AG20443 (cell line): ENCODE measurements at places on chromosomes 1 and 21.

GRCh38 chr1:33468011-33468410, 4.4 kb upstream of the ZSCAN20 start:
- no peak for DNase-seq

DNA sequence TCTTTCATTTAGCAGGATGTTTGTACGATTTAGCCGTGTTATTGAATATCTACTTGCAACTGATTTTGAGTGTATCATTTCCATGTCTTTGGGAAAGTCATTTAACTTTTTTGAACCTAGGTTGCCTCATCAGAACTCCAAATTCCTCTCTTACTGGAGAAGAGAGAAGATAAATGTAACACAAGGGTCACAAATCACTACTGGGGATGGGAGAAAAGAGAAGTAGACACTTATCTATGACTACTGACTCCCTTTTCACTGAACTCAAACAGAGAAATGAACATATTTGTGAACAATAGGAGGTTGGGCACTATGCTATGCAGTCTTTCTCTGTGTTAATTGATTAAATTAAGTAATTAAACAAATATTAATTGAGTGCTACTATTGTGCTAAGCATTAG, 42.2 kb downstream of the TENT5C start:
- DNase-seq = no peak

- no peak for DNase-seq
These were observed 195.5 kb downstream of the KCNH1 start for GRCh38 chr1:210938416-210938925.

- DNase-seq = no peak
These were observed 337.7 kb downstream of the SIPA1L2 start for GRCh38 chr1:232292239-232292638.

- DNase-seq = peak; percentile 53
These were observed 19.4 kb downstream of the CLIC6 start for GRCh38 chr21:34688145-34688544.

- DNase-seq = no peak
These were observed 6.5 kb upstream of the SEMA4A start for GRCh38 chr1:156146769-156147405.

DNA sequence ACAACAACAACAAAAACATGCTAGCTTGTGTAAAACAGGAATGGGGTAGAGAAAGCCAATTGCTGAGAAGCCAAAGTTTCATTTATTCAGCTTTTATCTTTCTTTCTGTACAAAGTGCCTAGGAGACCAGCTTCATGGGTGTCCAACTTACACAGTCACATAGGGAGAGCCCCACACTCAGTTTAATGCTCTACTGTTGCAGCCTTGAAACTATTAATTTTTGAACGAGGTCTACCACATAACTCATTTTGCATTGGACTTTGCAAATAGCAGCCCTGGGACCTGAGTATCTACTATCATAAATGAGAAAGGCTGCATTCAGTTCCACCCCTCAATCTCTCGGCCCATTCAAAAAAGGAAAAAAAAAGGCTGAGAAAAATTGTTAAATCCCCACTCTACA, 98.8 kb downstream of the ZNF644 start:
- DNase-seq = no peak

- DNase-seq = no peak
These were observed 341.0 kb downstream of the NTNG1 start for GRCh38 chr1:107481756-107482384.

GRCh38 chr1:240527086-240527485, 84.9 kb downstream of the GREM2 start:
- no peak for DNase-seq

GRCh38 chr1:177442584-177442983, 271.8 kb downstream of the BRINP2 start:
- DNase-seq = no peak

GRCh38 chr1:107309962-107310361, 169.1 kb downstream of the NTNG1 start:
- DNase-seq = no peak

- no peak for DNase-seq
These were observed 2.4 kb downstream of the ACTN2 start for GRCh38 chr1:236688705-236689104.

DNA sequence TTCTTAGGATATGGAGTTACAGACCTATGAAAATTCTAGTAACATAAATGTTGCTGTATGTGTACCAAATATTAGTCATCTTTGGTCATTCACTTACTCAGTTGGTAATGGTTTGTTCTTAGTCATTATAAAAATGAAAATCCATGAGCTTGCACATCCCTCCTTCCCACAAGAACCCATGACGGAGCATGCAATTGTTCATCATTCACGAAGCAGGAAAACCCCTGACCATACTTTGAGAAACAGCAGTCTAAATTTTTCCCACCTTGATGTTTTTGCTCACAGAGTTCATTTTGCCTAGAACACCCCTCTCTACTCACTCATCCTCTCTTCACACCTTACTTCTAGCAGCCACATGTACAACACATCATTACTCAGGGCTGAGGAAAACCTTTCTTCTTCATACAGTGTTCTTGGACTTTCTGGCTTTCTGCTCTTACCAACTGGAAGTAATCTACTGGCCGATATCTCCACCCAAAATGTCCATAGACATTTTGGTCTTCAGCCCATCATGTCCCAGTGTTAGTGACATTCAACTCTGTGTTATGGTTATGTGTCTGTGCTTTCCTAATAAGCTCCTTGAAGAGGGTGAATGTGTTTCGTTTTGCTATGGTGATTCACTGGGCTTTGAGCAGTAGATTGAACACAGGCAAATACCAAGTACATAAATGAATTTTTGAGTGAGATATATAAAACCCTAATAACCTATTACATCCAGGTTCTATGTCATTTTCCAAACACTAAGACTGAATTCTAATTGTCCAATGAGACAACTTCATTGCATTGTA, 189.9 kb downstream of the ZC3H11B start:
- DNase-seq = peak; percentile 25

GRCh38 chr1:241142493-241142892, 214.5 kb downstream of the RGS7 start:
- no peak for DNase-seq

GRCh38 chr1:64745181-64745985, 508 bp downstream of the RAVER2 start:
- DNase-seq = peak; percentile 49

- DNase-seq = no peak
These were observed 167.4 kb downstream of the PRDM16 start for GRCh38 chr1:3236361-3236760.

DNA sequence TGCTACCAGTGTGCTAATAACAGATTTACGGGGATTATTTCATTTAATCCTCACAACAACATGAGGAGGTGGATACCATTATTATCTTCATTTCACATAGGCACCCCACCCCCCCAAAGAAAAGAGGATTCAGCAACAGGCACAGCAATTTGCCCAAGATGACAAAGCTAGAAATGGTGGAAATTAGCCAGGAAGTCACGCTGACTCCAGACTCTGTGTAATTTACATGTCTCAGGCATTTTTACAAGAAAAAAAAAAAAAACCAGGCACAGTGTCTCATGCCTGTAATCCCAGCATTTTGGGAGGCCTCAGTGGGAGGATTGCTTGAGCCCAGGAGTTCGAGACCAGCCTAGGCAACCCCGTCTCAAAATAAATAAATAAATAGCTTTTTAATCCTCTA, 37.5 kb upstream of the PRDM2 start:
- peak; percentile 79 for DNase-seq

DNA sequence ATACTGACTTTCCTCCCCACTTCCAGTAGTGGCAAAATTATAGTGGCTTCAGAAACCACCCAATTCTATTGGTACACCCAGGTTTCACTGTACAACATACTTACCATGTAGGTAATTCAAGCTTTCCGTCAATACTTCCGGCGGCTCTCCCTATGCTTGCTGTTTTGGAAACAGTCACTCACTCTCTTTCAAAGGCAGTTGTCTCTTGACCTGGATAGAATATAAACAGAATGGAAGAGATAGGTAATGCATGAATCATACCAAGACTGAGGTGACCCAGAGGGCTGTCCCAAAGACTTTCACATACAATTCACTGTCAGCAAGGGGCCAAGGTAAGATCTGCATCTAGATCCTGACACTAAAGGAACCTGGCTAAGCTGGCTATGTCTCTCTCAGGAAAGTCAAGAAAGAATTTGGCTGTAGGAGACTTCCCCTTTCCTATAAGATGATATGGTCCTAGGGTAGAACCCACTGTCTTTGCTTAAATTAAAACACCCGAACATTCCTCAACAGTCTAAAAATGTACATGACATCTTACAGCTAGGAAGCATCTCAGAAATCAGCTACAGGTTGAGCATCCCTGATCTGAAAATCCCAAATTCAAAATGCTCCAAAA, 59.6 kb downstream of the LUZP1 start:
- no peak for DNase-seq

- no peak for DNase-seq
These were observed 27.5 kb downstream of the SLC9A1 start for GRCh38 chr1:27127419-27127818.

DNA sequence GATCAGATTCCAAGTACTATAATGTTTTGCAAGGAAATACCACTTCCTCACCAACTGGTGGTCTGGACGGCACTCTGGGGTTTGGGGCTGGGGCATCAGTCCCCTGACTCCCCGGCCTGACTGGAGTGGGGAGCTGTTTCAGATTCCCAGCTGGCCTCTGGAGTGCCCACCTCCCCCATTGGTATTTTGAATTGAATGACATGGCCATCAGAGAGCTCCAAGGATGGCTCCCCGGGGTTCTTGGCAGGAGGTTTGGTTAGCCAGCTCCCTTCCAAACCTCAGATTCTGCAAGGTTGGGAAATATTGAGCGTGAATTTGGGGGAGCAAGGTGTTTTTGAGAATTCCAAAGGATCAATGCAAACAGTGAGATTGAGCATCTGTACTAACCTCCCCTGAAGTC, 2.2 kb upstream of the INAVA start:
- DNase-seq = no peak

GRCh38 chr21:41769933-41770332, 3.1 kb upstream of the RIPK4 start:
- DNase-seq = no peak

DNA sequence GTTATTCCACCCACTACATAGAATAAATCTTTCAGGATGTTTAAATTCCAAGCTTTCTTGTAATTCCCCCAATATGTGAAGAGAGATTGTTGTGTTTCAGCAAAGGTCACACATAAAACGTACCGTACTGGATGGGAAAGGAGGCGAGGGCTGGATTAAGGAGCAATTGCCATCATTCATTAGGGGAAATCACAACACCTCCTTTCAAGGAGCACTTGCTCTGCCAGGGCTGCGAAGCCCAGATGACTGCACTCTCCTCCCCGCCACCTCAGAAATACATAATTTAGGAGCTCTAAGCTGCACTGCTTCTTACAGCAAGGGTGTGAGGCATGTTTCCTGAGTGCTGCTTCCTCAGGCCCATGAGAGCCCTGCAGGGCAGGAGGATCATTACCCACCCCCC, 29.6 kb downstream of the MATN1 start:
- DNase-seq = no peak

- DNase-seq = no peak
These were observed 32.3 kb upstream of the ID3 start for GRCh38 chr1:23591460-23592208.

- DNase-seq = peak; percentile 94
These were observed 3.0 kb upstream of the ID3 start for GRCh38 chr1:23562137-23562876.

DNA sequence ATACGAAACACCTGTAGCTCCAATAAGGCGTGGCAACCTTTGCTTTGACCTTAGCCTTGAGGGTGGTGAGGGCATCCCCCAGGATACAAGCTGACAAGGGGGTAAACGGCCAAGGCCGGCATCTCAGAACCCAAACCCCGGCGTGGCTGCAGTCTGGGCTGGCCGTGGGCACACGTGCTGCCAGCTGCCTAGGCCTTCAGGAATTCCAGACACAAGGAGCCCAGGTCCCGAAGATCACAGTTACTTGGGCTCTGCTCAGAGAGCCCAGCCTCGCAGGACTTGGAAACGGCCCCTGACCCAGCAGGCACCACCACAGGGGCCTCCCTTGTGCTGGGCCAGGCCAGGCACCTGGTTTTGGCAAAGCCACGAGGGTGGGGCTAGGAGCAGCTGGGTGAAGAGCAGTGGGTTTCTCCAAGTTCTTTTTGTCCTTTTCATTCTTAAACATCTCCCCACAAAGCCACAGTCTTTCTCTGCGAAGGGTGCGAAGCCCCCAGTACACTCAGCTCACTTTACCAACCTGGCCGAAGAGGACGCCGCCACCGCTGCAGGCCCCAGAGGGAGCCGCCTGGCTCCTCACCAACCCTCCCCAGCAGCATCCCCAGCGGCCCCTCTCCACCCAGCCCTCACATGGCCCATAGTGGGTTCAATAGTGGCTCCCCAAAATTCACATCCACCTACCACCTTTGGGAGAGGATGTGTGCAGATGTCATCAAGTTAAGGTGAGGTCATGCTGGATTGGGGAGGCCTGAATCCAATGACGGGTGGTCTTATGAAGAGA, 26.8 kb downstream of the PRDM15 start:
- DNase-seq = no peak

GRCh38 chr1:201229095-201229494, 38.5 kb downstream of the IGFN1 start:
- peak; percentile 5 for DNase-seq

DNA sequence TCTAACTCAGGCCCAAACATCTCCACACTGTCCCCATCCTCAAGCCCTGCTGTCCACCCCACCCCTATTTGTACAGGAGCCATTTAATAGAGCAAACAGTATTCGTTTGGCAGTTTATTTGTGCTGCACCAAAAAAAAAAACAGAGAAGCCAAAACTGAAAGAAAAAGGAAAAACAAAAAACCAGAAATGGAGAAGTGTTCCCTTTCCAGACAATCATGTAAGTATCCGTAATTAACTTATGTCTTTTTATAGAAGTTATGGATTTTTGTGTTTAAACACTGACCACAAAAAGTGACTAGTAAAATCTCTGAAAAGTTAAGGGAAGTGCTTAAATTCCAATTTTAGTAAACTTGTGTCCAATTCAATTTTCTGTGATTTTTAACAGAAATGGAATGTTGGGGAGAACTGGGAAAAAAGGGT, 40.4 kb upstream of the ZBTB18 start:
- no peak for DNase-seq

GRCh38 chr1:213715182-213715581, 272.6 kb upstream of the PROX1 start:
- no peak for DNase-seq

DNA sequence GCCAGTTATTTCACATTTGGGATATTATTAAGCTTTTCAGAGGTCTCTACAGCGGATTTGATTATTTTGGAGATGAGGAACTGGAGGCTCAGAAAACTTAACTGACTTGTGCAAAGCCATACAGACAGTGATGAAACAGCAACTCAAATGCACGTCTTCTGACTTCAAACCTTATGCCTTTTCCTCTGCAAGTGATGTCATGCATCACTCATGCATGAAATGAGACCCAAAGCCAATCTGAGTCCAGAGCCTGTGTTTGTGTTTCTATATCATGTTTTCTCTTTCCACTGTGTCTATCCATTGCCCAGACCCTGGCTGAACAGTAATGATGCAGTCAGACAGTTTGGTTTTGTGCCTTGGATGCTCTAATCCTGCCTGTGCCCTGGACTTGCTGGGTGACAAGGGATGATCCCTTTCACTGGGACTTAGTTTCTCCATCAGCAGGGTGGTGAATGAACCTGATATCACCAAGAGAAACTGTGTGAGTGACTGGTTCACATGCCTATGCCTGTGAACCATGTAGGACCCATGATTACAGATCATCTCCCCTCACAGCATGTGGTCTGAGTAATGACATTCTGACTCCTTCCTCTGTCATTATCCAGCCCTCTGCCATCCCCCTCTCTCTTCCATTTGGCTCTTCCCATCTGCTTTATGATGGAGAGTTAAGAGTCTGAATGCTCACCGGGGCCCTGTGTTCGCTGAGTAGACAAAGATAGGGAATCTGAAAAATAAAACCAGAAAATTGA, 33.4 kb downstream of the SLAMF6 start:
- DNase-seq = no peak
